ENCODE measurements at places on chromosomes 4 and X. TPM values are rescaled to one million over a fixed set of nuclear protein-coding genes. Genes with fewer than 3 reads are reported as not detected.

Gene SLC6A8
- 1.7 TPM for total RNA-seq

Gene EGF
- 8.6 TPM for total RNA-seq

Gene TMEM154
- total RNA-seq: not detected

Gene KCNIP4
- not detected for total RNA-seq

Gene INTU
- total RNA-seq: 5.0 TPM

Gene BCLAF3
- total RNA-seq: 1.9 TPM

Gene STPG2
- not detected for total RNA-seq

Gene SLC34A2
- total RNA-seq: not detected

Gene PLAC1
- total RNA-seq: not detected

GRCh38 chr4:77199701-77200100 lies 42.7 kb downstream of the CCNG2 start:
- DNase-seq: no peak

- DNase-seq: peak; percentile 8
Measured at GRCh38 chr4:163592212-163592611, 97.7 kb downstream of the TMA16 start.

DNA sequence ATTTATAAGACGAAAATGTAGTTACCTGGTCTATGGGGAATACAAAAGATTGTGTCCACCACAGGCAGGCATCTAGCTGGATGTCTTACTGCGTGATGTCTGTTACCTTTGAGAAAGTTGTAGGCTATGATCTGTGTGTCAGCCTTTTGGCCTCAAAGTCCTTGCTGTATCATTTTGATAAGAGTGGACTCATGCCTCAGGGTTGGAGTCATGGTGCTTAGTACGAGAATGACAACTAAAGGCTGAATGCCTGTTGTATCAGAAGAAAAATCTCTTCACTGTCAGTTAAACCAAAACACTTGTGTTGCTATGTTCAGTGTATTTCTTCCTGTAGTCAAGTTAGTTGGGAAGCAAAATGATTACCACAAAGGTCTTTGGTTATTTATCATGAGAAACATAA lies 226.2 kb downstream of the ARHGAP10 start:
- no peak for DNase-seq

GRCh38 chrX:54415534-54416350 lies 24.5 kb upstream of the TSR2 start:
- no peak for DNase-seq

- DNase-seq: no peak
Measured at GRCh38 chrX:119459181-119459580, 9.1 kb upstream of the SLC25A5 start.

DNA sequence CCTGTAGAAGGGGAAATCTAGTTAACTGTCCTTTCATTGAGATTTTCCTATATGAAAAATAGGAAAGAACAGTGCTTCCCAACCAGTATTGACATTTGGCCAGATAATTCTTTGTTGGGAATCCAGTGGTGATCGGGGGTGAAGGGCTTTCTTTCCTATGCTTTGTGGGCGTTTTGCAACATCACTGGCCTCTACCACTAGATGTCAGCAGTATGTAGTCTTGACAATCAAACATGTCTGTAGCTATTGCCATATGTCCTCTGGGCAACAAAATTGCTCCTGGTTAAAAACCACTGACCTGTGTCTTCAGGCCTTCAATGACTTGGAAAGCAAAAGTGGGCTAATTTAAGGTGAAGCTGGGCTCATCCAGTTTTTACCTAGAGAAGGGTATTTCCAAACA lies 658.5 kb downstream of the DACH2 start:
- peak; percentile 6 for DNase-seq

- no peak for DNase-seq
Measured at GRCh38 chr4:183681119-183681518, 22.0 kb downstream of the TRAPPC11 start.

DNA sequence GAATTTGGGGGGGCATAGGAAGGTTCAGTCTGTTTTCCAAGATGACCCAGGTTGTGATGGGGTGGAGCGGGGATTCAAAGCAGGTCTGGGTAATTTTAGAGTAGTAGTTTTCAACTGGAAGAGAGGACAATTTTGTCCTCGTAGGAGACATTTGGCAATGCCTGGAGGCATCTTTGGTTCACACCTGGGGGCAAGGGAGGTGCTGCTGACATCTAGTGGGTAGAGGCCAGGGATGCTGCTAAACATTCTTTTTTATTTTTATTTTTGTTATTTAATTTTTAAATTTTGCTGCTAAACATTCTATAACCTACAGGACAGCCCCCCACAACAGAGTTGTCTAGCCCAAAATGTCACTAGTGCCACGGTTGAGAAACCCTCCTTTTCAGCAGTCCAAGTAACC lies 1.9 kb downstream of the RAB9A start:
- DNase-seq: peak; percentile 27

DNA sequence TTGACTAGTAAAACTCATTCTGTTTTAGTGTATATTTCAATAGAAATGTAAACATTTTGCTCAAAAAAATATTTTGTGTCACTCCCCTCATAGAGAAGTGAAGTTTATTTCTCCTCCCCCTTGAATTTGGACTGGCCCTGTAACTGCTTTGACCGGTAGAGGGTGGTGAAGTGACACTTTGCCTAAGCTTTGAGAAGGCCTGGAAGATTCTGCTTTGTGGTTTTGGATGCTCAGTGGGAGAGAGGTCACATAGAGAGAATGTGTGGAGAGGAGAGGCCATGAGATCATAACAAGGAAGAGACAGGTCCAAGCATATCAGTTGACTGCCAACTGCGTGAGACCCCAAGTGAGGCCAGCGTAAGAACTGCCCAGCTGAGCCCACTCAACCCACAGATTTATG lies 19.1 kb upstream of the ARX start:
- no peak for DNase-seq

GRCh38 chr4:6114601-6115000 lies 85.7 kb downstream of the JAKMIP1 start:
- no peak for DNase-seq

DNA sequence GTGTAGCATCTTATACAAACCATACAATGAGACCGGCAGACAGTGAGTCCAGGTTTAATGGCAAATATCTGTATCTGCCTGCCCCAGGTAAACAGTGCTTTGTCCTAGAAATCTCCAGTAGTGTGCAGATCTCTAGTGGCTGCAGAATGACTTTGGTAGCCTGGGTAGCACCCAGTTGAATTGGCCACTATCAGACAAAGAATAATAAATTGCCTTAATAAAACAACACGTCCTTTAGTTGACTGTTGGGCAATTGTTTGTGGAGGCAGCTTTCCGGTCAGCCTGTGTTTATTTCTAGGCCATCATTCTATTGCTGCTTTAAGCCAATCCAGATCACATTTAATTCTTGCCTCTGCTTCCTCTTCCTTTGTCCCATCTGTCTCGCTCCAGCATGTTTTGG lies 52.5 kb downstream of the SNX25 start:
- no peak for DNase-seq

GRCh38 chr4:24795666-24796381 lies 451 bp downstream of the SOD3 start:
- DNase-seq: no peak

- DNase-seq: no peak
Measured at GRCh38 chr4:46432923-46433322, 43.0 kb upstream of the GABRA2 start.

- DNase-seq: no peak
Measured at GRCh38 chr4:177016541-177017141, 223.9 kb upstream of the VEGFC start.

DNA sequence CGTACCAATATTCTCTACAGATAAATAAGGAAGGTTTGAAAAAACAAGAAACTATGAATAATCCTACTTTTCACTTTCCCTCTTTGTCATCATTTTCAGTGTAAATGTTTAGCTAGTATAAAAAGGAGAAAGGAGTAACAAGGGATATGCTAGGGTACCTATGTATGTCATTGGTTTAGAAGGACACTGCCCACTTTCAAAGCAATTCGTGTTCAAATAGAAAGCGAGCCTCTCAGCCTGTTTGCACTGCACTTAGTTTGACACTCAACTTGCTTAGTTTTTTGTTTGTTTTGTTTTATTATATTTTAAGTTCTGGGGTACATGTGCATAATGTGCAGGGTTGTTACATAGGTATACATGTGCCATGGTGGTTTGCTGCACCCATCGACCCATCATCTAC lies 21.6 kb upstream of the RXFP1 start:
- no peak for DNase-seq

GRCh38 chrX:41478381-41478911 lies 31.3 kb downstream of the NYX start:
- DNase-seq: no peak

DNA sequence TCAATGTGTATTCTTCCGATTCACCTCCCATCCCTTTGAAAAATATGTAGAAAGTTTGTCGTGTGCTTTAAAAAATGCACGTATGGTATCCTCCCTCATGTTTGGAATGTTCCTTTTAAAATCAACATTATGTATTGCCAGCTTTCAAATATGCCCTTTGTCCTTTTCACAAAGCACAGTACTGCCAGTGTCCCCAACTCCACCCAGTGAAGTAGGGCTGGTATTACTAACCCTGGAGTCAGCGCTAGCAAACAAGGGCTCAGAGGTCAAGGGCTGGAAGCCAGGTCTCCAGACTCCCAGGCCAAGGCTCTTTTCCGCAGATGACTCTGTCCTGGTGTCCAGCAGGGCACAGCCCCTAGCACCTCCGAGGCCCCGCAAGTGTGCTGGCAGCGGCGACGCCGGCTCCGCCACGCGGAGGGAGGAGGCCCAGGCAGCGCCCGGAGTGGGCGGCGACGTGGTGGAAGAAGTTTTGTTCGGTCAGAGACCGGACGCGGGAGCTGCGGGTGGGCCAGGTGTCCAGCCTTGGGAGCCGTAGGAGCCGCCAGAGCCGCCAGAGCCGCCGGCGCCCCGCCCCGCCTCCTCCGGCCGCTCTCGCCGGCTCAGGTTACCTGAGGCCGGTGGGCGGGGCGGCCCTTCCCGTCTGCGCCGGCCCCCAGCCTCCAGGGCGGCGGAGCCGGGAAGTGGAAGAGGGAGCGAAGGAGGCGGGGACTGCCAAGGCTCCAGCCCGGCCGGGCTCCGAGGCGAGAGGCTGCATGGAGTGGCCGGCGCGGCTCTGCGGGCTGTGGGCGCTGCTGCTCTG lies at the start of gene IL13RA1:
TSS of gene IL13RA1 (plus strand) at position 720 of the 799 bp plus-strand sequence. CDS start at position 753, 33 bp downstream.
- DNase-seq: peak; percentile 90
